ENCODE measurements at places on chromosomes 2 and 18.

DNA sequence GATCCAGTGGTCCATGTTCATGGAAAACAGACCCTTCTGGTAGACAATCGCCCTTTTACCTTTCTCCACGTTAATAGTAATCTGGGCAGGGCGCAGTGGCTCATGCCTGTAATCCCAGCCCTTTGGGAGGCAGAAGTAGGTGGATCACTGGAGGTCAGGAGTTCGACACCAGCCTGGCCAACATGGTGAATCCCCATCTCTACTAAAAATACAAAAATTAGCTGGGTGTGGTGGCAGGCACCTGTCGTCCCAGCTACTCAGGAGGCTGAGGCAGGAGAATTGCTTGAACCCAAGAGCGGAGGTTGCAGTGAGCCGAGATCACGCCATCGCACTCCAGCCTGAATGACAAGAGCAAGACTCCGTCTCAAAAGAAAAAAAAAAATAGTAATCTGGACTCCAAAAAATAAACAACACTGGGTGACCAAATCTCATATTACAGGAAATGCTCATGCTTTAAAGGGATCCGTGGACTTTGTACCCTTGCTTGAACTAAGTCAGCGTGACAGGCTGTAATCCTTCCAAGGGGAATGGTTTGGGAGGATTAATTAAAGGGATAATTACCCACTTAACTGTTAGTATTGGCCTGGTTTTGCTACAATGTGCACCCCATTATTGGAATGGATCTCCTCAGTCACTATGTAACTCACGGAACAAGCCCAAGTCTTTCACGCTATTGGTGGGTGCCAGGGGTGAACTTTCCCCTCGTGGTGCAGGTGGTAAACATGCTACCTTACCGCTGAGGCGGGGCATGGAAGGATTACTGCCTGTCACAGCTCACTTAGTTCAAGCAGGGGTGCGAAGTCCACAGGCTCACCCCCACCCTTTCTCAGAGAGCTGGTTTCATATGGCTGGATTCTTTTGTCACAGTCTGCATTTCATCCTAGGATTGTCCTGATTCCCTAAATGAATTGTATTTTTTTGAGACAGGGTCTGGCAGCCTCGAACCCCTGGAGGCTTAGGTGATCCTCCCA lies 36.7 kb downstream of the PROC start:
- no peak for DNase-seq

GRCh38 chr2:196987298-196987648 lies 60.8 kb upstream of the PGAP1 start:
- DNase-seq: no peak

DNA sequence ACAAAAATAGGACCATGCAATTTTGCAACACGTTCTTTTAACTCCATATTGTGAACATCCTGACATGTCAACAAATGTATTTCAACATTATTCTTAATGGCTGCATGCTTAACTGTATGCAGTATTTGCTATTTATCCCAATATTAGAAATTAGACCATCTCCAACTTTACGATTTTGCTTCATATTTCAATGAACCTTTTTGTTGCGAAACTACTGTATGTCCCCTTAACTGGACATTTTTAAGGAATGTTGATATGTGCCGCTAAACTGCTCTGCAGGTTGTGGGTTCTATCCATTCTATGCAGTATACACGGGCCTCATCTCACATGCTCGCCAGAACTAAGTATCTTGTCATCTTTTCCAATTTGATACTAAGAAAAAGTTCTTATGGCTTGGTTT lies 11.1 kb downstream of the E2F6 start:
- DNase-seq: no peak

GRCh38 chr2:180647621-180648020 lies 332.8 kb upstream of the UBE2E3 start:
- no peak for DNase-seq

GRCh38 chr2:208311954-208312353 lies 45.9 kb downstream of the PIKFYVE start:
- DNase-seq: no peak

DNA sequence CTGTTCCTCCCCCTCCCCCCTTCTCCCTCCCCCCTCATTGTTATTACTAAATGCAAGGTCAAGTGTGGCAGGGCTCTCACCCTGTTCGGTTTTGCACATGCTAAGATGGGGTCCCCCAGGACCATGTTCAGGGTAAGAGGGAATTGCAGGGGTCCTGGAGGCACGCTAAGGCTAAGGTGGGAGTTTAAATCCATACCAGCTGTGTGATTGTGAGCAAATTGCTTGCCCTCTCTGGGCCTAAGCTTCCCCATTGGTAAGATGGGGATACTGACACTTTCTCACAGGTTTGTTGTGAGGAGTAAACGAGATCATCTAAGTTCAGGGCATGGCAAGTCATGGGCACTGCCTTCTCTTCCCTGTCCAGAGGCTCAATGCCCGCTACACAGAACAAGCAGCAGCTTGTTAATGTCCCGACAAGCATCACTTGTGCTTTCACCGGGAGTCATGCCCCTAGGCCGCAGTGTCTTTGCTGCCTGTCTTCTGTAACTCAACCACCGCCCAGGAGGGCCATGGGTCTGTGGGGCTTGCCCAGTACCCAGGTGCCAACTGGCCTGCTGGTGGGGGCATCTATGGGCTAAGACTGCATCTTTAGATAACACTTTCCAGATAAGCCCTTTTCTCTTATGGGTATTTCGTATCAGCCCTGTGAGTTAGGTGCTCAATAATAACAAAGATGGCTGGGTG lies 279.1 kb downstream of the MYCN start:
- DNase-seq: no peak

GRCh38 chr2:130727286-130727924 lies 1.5 kb upstream of the GPR148 start:
- peak; percentile 64 for DNase-seq

- no peak for DNase-seq
Observed at GRCh38 chr18:3193331-3193730, 26.4 kb downstream of the MYOM1 start.

GRCh38 chr2:12070581-12070980 lies 324.1 kb downstream of the LPIN1 start:
- no peak for DNase-seq

- DNase-seq: no peak
Observed at GRCh38 chr18:38895560-38895959, 1330.0 kb upstream of the CELF4 start.

DNA sequence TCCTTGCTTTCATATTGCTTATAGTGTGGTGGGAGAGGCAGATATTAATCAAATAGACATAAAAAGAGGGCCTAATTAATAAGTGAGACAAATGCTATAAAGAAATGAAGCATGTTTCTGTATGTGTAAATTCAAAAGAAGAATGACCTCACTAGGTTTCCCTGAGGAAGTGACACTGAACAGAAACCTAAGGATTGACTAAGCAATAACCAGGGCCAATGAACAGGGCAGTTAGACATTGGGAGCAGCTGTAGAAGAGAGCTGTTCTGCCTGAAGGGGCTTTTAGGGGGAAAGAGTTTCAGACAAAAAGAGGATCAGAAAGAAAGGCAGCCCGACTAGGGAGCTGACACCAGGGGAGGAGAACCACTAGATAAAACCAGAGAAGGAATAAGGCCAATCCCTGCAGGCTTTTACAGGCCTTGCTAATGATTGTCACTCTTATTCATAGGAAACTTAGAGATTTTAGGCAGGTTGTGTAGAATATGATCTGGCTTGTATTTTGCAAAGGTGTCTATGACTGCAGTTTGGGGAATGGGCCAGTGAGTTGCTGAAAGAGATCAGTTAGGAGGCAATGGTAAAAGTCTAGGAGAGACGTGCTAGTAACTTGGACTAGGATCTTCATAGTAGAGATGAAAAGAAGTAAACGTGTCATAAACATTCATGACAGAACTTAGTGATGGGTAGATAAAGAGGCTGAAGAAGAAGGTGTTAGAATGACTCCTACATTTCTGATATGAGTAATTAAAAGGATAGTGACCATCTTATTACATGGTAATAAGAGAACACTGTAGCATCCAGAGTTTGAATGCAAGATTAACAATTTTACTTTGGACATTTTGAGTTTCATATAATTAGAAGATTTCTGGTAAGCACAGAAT lies 26.8 kb upstream of the NABP1 start:
- peak; percentile 18 for DNase-seq

Data from GM12891 (cell line).